ENCODE measurements at places on chromosomes 2 and 18. TPM values are rescaled to one million over a fixed set of nuclear protein-coding genes. Genes with fewer than 3 reads are reported as not detected.

The OTX1 gene
- 0.57 TPM for total RNA-seq

The MREG gene
- total RNA-seq = 2.8 TPM

The REEP1 gene
- not detected for total RNA-seq

The KHK gene
- 1.7 TPM for total RNA-seq

The ALPP gene
- total RNA-seq = not detected

The SDC1 gene
- total RNA-seq = 4.6 TPM

The FOXD4L1 gene
- 0.16 TPM for total RNA-seq

The STARD6 gene
- not detected for total RNA-seq

The CAB39 gene
- 68.5 TPM for total RNA-seq

The PRKAG3 gene
- total RNA-seq = 0.41 TPM

The VPS54 gene
- 8.4 TPM for total RNA-seq

The POMC gene
- total RNA-seq = 0.63 TPM

The MAP3K19 gene
- total RNA-seq = not detected

The IGFBP5 gene
- total RNA-seq = 334 TPM

The PLA2R1 gene
- total RNA-seq = 27.0 TPM

The PARD3B gene
- 15.9 TPM for total RNA-seq

The MYO3B gene
- total RNA-seq = 0.33 TPM

The UGT1A10 gene
- 0.41 TPM for total RNA-seq

The GPR155 gene
- total RNA-seq = 1.6 TPM

The HOXD13 gene
- total RNA-seq = not detected

The CYTIP gene
- 0.82 TPM for total RNA-seq

The LYPD1 gene
- 0.74 TPM for total RNA-seq

The ARL4C gene
- total RNA-seq = 33.7 TPM

The INO80C gene
- total RNA-seq = 2.9 TPM

The CAPN14 gene
- total RNA-seq = 0.16 TPM

The UNC80 gene
- total RNA-seq = not detected

The FSHR gene
- not detected for total RNA-seq

The CFAP65 gene
- not detected for total RNA-seq

The GKN2 gene
- not detected for total RNA-seq

The CNTNAP5 gene
- not detected for total RNA-seq

The BIN1 gene
- total RNA-seq = 45.8 TPM

The USP37 gene
- total RNA-seq = 14.8 TPM

The CHN1 gene
- 3.3 TPM for total RNA-seq
